ENCODE measurements at places on chromosomes 2 and 18.

GRCh38 chr18:34909637-34910364, 131.4 kb upstream of the MAPRE2 start:
- no peak for DNase-seq

- no peak for DNase-seq
Observed at GRCh38 chr2:222756951-222757650, 85.6 kb downstream of the MOGAT1 start.

- no peak for DNase-seq
Observed at GRCh38 chr2:152167065-152167464, 8.5 kb downstream of the STAM2 start.

- no peak for DNase-seq
Observed at GRCh38 chr2:229269941-229270340, 1.1 kb downstream of the PID1 start.

GRCh38 chr2:65045651-65046050, 10.6 kb upstream of the CEP68 start:
- no peak for DNase-seq

GRCh38 chr18:25604894-25605597, 253.1 kb upstream of the ZNF521 start:
- no peak for DNase-seq

GRCh38 chr18:31506024-31506742, 8.2 kb downstream of the DSG2 start:
- DNase-seq: peak; percentile 6

GRCh38 chr2:158100411-158100810, 1.3 kb upstream of the UPP2 start:
- DNase-seq: no peak

- DNase-seq: no peak
Observed at GRCh38 chr2:240165661-240166060, 25.2 kb upstream of the OTOS start.

- DNase-seq: no peak
Observed at GRCh38 chr2:239460780-239461179, 60.0 kb upstream of the HDAC4 start.

DNA sequence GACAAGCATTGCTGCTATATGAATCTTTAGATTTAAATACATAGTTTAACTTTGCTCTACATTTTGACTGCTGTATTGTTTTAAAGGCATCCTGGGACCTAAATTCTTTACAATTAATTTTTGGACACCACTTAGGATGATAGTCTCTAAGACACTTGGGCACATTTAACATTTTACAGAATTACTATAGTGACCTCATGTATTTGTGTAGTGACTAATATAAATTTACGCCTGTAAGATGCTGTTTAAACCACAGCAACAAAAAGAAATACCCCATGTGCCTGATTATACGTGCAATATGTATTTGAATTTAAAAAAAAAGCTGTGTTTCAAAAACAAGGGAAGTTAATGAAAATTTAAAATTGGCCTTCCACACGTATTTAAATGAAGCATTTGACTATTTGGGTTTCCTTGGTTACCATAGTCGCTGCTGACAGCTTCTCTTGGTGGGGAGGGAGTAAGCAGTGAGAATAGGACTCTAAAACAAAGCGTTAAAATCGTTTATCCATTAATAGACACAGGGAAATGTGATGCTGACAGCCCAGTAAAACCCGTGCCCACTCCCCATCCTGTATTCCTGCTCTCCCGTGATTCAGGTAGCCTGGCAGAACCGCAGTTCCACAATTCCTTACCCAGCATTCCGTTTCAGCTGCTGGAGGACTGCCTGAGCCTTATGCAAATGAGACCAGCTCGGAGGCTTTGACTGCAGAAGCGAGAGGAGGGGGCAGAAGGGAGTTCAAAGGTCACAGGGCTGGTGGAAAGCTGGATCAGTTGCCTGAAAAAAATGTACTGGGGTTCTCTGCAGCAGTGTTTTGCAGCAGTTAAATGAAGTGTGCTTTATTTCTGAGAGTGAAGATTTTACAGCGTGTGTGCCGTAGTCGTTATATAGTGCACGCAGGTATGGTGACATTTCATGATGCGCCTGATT, 104.3 kb downstream of the CSRNP3 start:
- DNase-seq: peak; percentile 92

- peak; percentile 2 for DNase-seq
Observed at GRCh38 chr2:164642268-164642667, 21.0 kb upstream of the GRB14 start.

- no peak for DNase-seq
Observed at GRCh38 chr2:30439296-30439695, 7.8 kb upstream of the LCLAT1 start.

DNA sequence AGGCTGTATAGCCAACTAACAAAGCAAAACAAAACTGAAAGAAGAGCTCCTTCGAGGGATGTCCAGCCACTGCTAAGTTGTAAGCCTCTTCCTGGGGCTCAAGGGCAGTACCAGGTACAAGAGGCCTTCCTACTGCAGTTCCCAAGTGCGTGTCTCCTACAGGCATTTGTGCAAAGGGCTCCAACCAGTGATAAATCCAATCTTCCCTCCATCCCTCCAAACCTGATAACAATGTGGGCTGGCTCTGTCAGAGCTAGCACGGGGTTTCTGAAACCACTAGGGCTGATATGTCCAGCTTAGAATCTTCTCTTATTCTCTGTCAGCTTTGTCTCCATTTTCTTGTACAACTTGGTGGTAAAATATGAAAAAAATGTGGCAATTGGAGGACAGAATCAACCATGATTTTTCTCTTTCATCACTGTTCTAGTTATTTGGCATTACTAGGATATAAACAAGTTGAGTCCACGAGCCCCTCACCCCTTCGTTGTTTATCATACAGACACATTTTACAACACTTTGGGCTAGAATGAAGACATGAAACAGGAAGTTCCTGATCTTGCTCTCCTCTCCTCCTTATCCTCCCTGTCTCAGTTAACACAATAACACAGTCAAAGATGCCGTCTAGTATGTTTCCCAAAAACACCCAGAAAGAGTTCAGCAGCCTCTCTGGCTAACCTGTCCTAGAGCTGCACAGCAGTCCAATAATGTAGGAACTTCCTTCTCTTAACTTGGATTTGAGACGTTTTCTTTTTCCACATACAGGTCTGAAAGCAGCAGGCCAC, 35.4 kb upstream of the WIPF1 start:
- no peak for DNase-seq

GRCh38 chr2:228224410-228224809, 42.9 kb upstream of the SPHKAP start:
- DNase-seq: no peak

Data from NCI-H146 (cell line).